CD4-positive, alpha-beta T cell (primary cell): ENCODE measurements at places on chromosomes 11 and 22.

DNA sequence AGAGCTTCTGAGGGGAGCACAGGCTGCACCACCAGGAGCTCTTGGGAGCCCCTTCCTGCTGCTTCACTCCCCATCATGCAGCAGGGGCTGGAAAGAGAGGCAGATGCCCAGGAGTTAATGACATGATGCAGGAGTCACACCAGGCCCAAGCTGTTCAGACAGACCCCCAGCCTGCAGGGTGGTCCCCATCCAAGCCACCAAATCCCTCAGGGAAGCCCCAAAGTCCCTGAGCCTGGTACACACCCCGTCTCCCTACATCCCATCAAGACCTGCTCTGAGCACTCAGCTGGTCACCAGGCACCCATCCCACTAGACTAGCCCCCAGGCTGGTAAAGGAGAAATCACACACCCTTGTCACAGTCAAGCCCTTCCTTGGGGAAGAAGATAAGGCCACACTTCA is 11.3 kb downstream of the CYB561A3 start:
- DNase-seq = no peak

DNA sequence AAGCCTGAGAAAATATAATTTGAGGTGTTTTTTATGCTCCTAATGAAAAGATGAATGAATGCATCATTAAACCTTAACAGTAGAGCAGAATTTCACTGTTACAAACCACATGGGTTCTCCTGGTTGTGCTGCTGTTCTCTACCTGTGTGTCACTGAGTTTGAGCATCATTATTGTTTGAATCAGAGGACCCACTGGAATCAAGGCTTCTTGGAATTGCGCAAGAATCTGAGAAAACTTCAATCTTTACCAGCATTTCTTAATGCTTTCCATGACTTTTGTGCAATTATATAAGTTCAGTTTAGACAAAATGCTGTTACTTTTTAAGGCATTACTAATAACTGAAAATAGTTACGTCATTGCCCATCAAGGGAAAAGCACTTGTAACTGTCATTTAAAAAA is 18.8 kb upstream of the RBX1 start:
- DNase-seq = no peak

- DNase-seq = no peak
These were observed 48.7 kb upstream of the OR9Q1 start for GRCh38 chr11:57974848-57975601.

DNA sequence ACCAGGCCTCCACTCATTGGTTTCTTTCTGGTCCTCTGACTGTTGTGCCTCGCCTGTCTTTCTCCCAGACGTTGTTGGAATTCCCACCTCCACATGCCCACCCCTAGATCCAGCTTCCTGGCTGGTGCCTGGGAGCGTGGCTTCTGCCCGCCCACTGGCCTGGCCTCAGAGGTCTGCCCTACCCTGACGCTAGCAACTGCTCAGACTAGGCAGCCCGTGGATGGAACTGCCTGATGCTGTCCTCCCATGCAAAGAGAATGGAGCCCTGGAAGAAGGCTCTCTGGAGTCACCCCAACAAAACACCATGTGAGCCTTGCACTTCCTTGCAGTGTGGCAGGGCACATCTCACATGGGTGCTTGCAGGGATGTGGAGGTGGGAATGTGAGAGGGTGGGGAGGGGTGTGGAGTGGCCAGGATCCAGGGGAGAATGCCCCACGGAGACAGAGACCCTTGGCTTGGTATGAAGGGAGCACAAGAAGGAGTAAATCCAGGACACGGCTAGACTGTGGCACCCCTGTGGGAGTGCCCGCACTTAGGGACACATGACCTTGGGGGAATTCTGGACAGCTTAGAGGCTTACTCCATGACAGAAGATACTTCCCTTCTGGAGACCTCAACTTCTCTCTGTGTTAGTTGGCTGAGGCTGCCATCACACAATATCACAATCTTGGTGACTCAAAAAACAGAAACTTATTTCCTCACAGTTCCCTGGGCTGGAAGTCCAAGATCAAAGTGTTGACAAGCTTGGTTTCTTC is 22.5 kb upstream of the ADA2 start:
- DNase-seq = no peak

GRCh38 chr11:20605602-20606091 is 6.2 kb downstream of the SLC6A5 start:
- no peak for DNase-seq

GRCh38 chr11:16807306-16807705 is 68.9 kb downstream of the C11orf58 start:
- DNase-seq = no peak

- no peak for DNase-seq
These were observed 141.2 kb downstream of the RBFOX2 start for GRCh38 chr22:35887296-35887875.

GRCh38 chr11:132982772-132983640 is 549.3 kb downstream of the OPCML start:
- DNase-seq = no peak

DNA sequence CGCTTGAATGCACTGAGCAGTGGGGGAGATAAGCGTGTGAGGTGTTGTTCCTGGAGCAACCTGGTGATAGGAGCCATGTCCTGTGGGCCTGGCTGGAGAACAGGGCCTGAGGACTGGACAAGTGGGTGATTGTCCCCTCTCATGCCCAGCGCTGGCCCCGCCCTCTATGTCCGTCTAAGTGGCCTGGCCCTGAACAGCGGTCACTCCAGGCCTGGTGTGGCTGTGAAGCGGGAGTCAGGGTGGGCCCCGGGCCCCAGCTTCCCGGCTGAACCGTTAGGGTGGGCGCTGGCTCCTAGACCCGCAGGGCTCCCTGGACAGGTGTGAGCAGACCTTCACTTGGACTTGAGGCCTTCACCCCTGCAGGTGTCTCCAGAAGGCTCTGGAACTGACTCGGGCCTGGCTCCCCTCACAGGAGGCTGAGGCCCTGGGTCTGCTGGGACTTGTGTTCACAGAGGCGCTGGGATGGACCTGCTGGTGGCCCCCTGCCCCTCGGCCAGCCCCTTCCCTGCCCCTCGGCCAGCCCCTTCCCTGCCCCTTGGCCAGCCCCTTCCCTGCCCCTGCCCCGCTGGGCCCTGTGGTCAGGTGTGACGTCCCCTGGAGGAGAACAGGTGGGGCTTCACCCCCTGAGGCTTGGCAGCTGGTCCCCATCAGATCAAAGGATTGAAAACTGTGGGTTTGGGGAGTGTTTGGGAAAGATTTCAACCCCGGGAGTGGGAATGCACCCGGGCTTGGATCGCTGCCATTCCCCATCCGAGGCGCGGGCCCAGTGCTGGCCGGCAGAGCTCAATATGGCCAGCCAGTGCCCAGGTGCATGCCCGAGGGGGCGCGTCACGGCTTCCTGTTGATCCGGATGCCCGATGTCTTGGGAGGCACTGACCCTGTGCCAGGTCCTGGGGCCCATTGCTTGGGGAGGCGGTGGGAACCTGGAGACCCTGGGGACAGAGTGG is 3.2 kb upstream of the MUC6 start:
- no peak for DNase-seq

- no peak for DNase-seq
These were observed 9.9 kb downstream of the BRSK2 start for GRCh38 chr11:1399386-1400316.

DNA sequence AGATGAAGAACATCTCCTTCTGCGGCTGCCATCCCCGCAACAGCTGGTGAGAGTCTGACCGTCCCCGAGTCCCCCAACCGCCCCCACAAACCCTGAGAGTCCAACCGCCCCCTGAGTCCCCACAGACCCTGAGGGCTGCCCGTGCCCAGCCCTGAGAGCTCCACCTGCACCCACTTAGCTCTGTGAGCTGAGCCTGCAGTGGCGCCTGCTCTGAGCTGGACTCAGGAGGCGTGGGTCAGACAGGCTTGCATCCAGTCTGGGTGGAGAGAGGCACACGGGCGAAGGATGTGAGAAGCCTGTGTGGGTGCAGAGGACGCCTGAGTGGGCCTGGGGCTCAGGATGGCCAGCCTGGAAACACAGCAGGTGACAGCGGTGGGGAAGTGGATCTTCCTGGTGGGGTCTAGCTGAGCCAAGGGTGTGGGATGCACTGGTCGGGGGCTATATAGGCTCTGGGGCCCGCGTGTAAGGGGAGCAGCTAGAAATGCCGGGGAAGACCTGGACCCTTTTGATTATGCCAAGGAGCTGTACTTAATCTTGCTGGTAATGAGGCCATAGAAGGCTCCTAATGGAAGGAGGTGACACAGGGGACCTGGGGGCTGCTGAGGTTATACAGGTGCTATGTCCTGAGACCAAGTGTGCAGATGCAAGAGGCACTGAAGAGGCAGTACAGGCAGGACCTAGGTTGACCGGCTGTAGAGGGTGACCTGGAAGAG is 6.5 kb downstream of the MAPK8IP2 start:
- no peak for DNase-seq

DNA sequence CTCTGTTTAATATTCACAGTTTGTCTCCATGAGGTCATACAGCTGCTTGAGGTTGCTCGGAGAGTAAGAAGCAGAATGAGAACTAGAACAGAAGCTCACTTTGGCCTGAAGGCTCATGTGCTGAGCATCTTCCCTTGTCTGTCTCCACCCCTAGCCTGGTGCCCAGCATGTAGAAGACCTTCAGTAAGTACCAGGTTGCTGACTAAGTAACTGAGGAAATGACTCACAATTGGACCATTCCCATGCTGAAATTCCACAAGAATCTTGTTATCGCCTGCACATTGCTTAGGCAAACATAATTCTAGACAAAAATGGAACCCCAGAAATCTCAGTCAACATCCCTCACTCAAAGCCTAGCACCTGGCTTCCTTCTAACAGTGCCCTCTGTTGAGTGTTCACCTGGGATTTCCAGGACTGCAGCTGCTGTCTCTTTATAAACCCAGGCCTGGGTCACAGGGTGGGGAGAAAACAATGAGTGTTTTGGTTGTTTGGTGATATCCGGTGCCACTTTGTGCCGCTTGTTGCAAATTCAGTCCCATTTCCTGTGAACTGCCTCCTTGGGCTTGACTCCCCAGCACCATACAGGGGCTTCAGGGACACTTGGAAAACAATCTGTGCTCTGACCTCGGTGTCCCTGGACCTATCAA is 406.8 kb downstream of the ETS1 start:
- DNase-seq = no peak

DNA sequence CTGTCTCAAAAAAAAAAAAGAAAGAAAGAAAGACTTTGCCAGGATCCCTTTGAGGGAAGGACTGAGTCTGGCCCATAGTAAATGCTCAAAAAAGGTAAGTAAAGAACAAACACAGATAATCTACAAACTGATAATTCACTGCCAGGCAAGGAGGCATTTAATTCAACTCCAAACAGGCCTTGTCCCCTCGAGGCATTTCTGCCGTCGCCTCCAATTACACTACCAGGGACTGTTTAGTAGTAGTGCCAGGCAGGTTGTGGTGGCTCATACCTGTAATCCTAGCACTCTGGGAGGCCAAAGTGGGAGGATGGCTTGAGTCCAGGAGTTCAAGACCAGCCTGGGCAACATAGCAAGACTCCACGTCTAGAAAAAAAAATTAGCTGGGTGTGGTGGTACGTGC is 43.7 kb downstream of the PC start:
- no peak for DNase-seq

DNA sequence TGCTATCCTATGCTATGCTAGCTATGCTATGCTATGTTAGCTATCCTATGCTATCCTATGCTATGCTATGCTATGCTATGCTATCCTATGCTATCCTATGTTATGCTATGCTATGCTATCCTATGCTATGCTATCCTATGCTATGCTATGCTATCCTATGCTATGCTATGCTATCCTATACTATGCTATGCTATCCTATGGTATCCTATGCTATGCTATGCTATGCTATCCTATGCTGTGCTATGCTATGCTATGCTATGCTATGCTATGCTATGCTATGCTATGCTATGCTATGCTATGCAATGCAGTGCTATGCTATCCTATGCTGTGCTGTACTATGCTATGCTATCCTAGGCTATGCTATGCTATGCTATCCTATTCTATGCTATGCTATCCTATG is 8.6 kb upstream of the MS4A1 start:
- no peak for DNase-seq

DNA sequence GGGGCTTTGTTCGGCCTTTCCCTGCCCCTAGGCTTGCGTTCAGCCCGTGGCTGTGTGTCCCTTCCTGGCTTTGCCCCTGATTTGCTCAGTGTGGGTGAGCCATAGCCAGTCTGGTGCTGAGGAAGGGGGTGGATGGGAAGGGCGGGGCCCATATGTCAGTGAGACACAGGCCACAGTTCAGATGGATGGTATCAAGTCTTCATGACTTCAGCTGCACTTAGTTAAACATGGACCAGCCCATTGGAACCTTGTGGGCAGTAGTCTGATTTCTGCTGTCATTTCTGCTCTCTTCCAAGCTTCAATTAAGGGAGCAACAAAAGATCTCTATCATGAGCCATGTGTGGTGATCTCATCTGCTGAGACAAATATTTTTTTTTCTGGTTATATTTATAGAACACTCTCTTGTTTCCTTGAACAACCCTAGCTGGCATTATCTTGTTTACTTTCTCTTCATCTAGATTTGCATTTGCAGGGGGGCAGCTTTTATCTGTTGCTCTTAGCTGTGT is 21.6 kb upstream of the PEX26 start:
- no peak for DNase-seq

DNA sequence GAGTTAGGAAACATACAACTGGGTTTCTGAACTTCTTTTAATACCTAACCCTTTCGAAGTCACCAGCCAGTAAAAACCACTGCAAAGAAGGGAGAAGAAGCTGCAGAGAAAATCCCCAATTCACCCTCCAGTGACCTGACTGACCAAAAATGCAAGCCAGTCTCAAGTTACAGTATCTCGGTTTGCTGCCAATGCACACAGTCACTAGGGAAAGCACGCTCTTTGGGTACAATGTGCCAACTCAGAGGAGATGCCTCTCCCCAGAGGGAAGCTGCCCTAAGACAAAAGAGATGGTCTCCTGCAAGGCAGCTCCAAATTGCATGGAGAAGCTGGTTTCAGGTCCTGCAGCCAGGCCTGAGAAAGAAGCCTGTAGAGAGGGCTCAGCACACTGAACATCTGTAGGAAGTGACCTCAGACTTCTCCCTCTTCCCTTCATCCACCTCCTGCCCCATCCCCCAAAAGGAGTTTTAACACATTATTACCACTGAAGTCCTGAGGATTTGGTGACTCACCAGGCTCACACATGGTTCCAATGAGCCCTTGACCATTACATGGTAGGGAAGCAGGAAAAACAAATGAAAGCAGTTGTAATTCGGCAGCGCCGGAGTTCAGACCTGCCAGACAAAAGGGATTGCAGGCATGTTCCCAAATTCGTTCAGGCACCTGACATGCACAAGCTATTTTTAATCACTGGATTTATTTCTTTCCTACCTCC is 90.1 kb downstream of the ETS1 start:
- no peak for DNase-seq

GRCh38 chr11:2779981-2780849 is 80.4 kb upstream of the KCNQ1OT1 start:
- DNase-seq = peak; percentile 25
